ENCODE measurements at places on chromosomes 7 and 10.
A peak's percentile ranks its signal among the peaks of the same experiment; 100 is the strongest.

DNA sequence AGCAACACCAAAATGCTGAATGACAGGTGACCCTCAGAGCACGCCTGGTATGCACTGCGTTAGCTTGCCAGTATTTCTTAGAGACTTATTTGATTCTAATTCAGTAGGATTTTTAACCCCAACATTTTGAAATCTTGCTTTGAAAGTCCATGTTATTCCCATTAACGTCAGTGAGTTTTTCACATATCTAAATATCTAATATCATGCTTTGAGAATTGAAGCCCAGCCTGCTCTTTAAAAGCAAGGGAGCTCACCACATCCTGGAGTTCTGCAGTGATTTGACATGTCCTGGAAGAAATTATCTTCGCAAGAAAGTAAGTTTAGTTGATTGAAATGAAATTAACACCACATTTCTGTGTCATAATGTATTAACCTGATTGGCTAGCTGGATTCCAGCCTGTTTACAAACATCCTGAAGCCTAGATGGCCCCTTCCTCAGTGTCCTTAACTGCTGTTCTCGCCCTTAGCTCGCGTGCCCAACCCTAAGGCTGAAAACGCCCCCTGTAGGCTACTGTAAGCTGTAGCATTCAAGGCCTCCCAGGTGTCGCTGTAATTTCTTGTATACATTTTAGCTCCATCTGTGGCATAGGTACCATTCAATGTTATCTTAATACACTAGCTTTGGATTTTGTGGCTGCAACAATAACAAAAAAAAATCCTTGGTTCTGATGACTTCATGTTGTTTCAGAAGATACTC is 191.5 kb downstream of the MGMT start:
- DNase-seq: peak; percentile 47

- no peak for DNase-seq
Observed at GRCh38 chr10:80253266-80253962, 36.0 kb downstream of the MAT1A start.

- DNase-seq: no peak
Observed at GRCh38 chr10:49509771-49510303, 29.1 kb downstream of the ERCC6 start.

DNA sequence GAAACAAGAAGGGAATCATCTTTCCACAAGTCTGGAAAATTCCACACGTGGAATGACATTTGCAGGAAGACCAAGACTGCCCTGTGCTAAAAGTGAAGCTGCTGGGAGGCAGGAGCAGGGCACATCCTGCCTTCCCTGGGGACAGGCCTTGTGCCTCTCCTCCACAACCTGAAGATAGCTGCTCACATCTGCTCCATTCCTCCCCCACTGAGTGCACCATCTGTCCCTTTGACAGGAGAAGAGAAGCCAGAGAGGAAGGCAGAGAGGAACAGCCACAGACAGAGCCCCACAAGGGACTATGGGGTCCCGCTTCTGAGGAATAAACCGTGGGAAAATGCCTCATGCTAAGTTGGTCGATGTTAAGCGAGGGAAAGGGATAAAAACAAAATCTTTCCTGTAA is 15.9 kb upstream of the FAM171A1 start:
- no peak for DNase-seq

DNA sequence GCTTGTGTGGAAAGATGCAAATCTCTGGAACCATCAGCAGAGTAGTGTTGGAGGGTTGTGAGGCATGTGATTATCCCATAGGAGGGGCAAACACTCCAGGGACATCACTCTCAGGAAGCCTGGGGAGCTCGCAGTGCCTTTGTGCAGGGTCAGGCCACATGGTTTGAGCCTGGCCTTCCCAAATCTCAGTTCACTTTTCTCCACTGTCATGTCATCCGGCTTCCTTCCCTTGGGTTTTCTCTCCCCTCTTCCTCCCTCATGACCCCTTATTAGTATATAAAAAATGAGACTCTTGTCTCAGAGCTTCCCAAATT is 20.4 kb downstream of the TSPAN14 start:
- no peak for DNase-seq

GRCh38 chr10:72134785-72135767 is 46.7 kb upstream of the SPOCK2 start:
- DNase-seq: no peak

DNA sequence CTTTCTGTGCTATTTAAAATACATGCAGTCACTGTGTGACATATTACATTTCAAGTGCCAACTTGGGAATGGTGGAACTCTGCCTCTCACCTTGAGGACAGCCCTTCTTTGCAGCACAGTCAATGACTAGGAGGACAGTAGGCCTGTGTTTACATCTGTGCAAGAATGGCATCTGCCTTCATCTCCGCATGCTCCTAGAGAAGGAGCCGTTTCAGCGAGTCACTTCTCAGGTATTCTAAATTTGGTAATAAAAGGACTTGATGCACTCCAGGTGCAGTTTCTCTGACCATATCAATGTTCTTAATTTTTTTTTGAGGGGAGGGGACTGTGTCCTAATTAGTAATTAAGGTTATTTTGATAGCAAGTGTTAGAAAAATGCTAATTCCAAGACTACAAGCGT is 128.9 kb downstream of the SDK1 start:
- no peak for DNase-seq

GRCh38 chr7:89994483-89994882 is 159.8 kb upstream of the STEAP1 start:
- no peak for DNase-seq

GRCh38 chr10:80453842-80454512 is at the start of gene TSPAN14:
Gene TSPAN14, plus strand, starts transcription at chr10:80454310. Its CDS starts 34,924 bp downstream, at chr10:80489234.
- DNase-seq: peak; percentile 87

- DNase-seq: no peak
Observed at GRCh38 chr10:71727738-71728737, 8.5 kb upstream of the C10orf105 start.

DNA sequence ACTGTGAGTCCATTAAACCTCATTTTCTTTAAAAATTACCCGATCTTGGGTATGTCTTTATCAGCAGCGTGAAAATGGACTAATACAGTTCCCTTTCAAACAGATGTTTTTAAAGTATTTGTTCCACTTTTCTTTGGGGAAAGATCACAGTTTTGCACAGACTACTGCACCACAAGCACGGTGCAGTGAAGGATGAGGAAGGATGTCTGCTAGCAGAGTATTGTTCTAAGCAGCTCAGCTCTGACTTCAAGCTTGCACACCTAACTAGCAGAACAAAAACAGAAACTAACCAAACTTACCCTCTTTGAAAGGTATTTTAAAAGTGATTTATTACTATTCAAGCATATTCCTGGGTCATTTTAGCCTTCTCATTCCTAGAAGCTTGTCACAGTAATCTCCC is 20.0 kb downstream of the THNSL1 start:
- no peak for DNase-seq

GRCh38 chr10:89916468-89917215 is 215.3 kb downstream of the KIF20B start:
- DNase-seq: no peak

GRCh38 chr7:151420144-151420543 is 10.3 kb upstream of the WDR86 start:
- DNase-seq: no peak

DNA sequence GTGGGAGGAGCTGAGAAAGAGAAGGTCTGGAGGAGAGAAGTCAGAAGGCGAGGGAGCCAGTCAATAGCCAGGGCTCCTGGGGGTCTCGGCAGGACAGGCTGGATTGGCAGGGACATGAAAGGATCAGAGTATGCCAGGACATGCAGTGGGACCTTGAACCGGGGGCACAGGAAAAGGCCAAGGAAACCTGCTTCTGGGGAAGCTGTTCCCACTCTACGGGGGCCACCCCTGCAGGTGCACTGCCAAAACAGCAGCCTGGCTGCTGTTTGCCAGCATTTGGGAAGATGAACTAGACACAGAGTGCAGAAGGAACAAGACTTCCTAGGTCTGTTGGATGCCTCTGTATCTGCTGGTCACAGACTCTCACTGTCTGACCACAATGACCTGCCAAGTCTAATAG is 194.9 kb upstream of the PRSS58 start:
- DNase-seq: no peak

DNA sequence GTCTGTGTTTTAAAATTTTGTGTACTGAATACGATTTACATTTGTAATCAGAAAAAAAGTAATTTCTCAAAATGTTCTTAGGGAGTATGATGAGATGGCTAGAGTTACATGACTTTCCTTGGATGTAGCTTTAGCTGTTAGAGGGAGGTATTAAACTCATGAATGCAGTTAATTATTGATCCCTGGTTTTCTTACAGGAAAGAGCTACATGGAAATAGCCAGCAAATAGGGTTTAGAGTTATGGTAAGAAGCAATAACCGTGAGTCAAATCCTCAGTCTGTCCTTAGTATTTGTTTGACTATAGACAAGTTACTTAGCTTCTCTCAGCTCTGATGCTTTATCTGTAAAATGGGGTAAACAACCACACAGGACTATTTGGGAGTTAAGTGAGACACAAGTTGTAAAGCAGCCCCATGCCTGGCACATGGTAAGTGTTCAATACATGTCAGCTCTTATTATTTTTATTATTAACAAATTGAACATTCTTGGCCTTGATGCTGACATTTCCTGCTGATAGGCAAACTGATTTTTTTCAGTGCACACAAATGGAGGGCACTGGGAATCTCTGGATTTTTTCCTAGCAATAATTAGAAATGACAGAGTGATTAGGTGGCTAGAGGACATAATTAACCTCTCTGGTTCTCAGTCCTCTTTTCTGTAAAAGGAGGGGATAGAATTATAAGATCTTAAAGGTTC is 204.5 kb upstream of the PHYHIPL start:
- DNase-seq: peak; percentile 20

DNA sequence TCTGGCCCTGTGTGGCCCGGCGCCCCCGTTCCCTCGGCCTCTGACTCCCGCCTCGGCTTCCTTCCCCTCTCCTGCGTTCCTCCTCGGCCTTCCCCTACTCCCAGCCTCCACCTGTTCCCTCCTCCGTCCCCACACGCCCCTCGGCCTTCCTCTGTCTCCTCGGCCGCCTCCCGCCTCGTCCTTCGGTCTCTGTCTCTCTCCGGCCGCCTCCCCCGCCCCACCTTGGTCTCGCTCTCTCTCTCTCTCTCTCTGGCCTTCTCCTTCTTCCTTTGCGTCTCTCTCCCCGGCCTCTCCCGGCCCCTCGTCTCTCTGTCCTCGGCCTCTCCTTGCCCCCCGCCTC is 588 bp downstream of the GET4 start:
- DNase-seq: peak; percentile 49

GRCh38 chr10:60960913-60961312 is 16.9 kb upstream of the RHOBTB1 start:
- no peak for DNase-seq

GRCh38 chr10:115023715-115024114 is 69.5 kb upstream of the ATRNL1 start:
- no peak for DNase-seq

- DNase-seq: no peak
Observed at GRCh38 chr7:45627691-45628456, 53.7 kb downstream of the ADCY1 start.

GRCh38 chr7:371779-372545 is 82.0 kb downstream of the FOXL3 start:
- no peak for DNase-seq

DNA sequence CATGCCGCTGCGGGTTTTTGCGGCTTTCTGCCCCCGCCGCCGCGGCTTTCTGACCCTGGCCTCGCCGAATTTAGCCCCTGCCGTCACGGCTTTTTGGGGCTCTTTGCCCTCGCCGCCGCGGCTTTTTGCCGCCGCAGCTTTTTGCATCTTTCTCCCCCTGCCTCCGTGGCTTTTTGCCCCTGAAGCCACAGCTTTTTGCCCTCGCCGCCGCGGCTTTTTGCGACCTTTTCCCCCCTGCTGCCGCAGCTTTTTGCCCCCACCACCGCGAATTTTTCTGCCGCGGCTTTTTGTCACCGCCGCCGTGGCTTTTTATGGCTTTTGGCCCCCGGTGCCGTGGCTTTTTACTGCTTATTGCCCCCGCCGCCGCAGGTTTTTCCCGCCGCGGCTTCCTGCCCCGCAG is 636.5 kb downstream of the ZNF716 start:
- no peak for DNase-seq

DNA sequence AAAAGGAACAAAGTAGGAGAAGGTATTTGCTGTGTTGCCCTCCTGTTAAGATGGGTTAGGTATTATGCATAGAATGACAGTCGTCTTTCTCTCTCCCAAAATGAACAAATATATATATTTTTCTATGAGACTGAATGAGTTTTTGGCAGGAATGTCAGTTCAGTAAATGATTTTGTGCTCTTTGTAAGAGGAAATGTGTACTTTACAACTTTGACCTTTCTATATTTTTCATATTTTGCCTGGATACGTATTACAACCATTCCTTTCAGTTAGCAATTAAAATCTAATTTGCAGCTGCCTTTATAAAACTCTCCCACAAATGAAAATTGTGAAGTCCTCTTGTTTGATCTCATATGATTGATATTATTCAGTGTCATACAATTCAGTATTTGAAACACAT is 336.6 kb upstream of the MEOX2 start:
- DNase-seq: no peak

Measured in ACHN (cell line).